Naive thymus-derived CD4-positive, alpha-beta T cell (primary cell): ENCODE measurements at places on chromosomes 6 and 20. TPM values are rescaled to one million over a fixed set of nuclear protein-coding genes. Genes with fewer than 3 reads are reported as not detected.

Gene RHAG
- not detected for total RNA-seq

Gene TASP1
- 13.3 TPM for total RNA-seq

Gene DEF6
- total RNA-seq = 219 TPM

Gene POU5F1
- not detected for total RNA-seq

Gene BTN1A1
- not detected for total RNA-seq

Gene COL19A1
- 0.40 TPM for total RNA-seq

Gene C6orf52
- not detected for total RNA-seq

Gene ISM1
- total RNA-seq = 2.4 TPM

Gene RWDD2A
- 4.5 TPM for total RNA-seq

Gene SMIM26
- total RNA-seq = 51.2 TPM

Gene RNF182
- total RNA-seq = not detected

Gene NOTCH4
- 1.5 TPM for total RNA-seq

Gene TFAP2C
- total RNA-seq = not detected

Gene SIRPD
- 1.9 TPM for total RNA-seq

Gene AGPAT4
- total RNA-seq = 15.8 and 16.2 TPM in 2 replicates

Gene SLC22A1
- total RNA-seq = 1.7 and 2.2 TPM in 2 replicates
